Dermis microvascular lymphatic vessel endothelial cell (primary cell): ENCODE measurements at places on chromosomes 12 and 14. TPM values are rescaled to one million over a fixed set of nuclear protein-coding genes. Genes with fewer than 3 reads are reported as not detected.

DNA sequence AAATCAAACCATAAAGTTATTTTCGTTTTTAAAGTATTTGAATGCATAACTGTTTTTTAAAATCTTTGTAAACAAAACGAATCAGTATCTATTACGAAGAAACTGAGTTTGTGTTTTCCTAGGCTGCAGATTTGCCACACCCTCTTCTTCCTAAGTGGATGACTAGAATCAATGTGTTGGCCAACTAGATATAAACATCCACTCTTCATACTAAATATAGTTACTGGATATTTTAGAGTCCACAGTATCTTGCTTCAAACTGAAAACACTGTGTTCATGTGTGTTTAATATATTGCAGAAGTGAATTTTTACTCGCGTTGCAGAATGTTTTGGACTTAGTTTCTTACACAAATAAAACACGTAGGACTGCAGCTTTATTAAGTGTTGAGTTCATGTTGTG, 63.2 kb downstream of the KLHL28 start:
- DNase-seq: no peak

- no peak for DNase-seq
Observed at GRCh38 chr14:98711453-98711852, 560.5 kb downstream of the BCL11B start.

- DNase-seq: no peak
Observed at GRCh38 chr14:61191733-61192132, 89.4 kb downstream of the TMEM30B start.

- no peak for DNase-seq
Observed at GRCh38 chr12:53937596-53938325, 870 bp upstream of the HOXC13 start.

Gene PPP1R1A
- total RNA-seq: not detected in 2 replicates

Gene SLC2A13
- 4.7 and 8.2 TPM in 2 replicates for total RNA-seq

Gene IFT43
- total RNA-seq: 17.1 and 23.1 TPM in 2 replicates

Gene PLCZ1
- not detected in 2 replicates for total RNA-seq
